NCI-H1105 (cell line): ENCODE measurements at places on chromosomes 12 and 14.

GRCh38 chr12:112121780-112122565, 3.4 kb upstream of the TRAFD1 start:
- DNase-seq = peak; percentile 16

DNA sequence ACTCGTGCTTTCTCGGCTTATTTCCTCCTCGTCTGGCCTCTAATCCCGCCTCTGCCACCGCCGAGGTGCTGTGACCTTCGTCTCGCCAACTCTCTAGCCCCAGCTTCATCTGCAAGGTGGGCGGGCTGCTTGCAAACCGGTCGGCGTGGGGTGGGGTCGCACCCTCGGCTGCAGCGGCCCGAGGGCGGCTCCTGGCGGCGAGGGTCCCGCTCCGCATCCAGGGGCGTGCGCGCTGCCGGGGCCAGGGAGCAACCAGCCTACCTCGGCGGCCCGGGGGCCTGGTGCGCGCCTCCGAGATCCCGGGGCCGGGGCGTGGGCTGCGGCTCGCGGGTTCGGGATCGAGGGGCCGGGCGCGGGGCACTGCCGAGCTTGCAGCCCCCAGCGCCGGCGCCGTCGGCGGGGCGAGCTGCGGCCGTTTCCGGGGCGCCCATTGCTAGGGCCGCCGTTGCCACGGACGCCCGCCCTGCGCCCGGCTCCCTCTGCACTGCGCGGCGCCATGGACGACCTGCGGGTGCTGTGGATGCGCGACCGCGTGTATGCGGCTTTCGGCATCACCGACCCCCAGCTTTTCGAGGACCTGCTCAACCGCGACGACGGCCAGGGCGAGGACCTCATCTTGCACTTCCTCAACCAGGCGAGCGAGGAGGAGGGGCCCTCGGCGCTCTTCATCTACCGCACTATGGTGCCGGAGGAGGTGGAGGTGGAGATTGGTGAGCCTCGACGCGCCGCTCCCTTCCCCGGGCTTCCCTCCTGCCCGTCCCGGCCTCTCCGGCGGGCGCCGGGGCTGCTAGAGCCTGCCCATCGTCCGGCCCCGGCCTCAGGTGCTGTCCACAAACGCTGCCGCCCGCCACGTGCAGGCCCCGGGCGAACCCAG, at the start of gene DNAH10:
Gene DNAH10, plus strand, starts transcription at position 461 of the 874 bp plus-strand sequence. Its CDS starts 36 bp downstream, at position 497.
- peak; percentile 77 for DNase-seq

- no peak for DNase-seq
Observed at GRCh38 chr12:6212086-6212485, 11.9 kb downstream of the CD9 start.

GRCh38 chr12:70467918-70468733, 102.0 kb downstream of the KCNMB4 start:
- DNase-seq = no peak

GRCh38 chr12:109879351-109880042, 844 bp downstream of the GLTP start:
- no peak for DNase-seq

GRCh38 chr14:63893701-63894458, 41.1 kb downstream of the SYNE2 start:
- no peak for DNase-seq

DNA sequence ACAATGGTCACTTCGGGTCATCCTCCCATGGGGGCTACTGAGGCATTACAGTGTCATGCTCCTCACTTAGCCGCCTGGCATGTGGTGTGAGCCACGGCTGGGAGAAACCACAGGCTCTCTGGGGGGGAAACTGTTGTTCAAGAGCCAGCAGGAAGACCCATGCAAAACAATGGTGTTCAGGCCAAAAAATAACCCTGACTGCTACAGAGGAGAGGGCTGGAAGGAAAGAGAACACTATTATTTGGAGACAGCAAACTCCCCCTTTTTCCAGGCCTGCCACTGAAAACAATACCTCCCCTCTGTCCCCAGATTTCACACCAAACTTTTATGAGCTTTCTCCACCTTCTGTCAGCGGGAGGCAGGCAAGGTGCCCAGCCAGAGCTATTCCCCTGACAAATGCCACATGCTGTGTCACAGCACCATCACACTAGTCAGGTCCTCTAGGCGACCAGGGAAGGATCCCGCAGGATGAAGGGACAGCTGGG, 83.7 kb downstream of the CHGA start:
- no peak for DNase-seq

DNA sequence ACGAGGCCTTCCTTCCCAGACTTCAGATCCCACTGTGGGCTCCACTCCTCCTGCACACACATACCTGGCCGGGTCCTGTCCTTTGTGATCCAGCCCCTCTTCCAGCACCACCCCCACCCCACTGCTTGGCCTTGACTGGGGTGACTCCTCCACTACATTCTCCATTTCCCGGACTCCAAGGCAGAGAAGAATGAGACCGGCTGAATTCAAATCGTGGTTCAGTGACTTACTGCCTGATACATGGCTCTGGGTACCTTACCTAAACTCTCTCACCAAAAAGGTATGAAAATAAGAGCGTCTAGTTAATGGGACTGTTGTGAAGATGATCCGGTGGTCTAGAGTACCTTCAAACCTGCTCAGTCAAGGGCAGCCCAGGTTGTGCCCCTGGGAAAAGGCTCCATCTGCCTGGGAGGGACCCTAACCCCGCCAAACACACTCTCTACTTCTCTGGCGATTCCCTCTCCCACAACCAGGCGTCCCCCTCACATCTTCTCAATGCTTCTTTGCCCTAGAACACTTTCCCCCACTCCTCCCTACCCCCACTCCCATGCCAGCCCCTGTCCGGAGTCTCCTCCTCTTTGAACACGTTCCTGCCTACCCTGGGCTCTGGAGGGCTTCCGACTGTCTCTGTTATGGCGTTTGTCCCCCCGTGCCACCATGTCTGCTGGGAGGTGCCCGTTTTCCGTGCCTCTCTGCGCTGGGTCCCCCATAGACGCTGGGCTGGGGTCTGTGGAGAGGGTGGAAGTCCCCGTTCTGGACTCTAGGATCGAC, 1.5 kb upstream of the ZBTB42 start:
- no peak for DNase-seq

DNA sequence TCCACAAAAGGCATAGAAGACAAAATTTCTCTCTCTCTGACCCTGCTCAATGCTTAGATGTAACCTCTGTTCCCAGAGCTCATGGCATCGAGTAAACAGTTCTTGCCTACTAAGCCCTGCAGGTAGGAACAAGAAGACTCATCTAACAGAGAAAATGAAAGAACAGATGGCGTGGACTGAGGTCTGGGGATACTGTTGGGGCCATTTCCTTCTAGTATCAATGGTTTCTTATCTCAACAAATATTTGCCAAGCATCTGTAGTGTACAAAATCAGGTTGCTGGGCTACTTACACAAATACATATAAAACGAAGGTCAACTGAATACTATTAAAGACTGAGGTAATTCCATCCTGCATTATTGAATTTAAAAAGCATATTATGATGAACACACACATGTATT, 93.3 kb downstream of the RIMBP2 start:
- DNase-seq = no peak

- no peak for DNase-seq
Observed at GRCh38 chr14:73058922-73059673, 764 bp downstream of the RBM25 start.

GRCh38 chr14:77012193-77012765, 16.2 kb downstream of the IRF2BPL start:
- no peak for DNase-seq

- DNase-seq = no peak
Observed at GRCh38 chr14:101173698-101174521, 270.4 kb upstream of the RTL1 start.

GRCh38 chr12:4849115-4849541, 60.6 kb upstream of the KCNA1 start:
- DNase-seq = peak; percentile 9

DNA sequence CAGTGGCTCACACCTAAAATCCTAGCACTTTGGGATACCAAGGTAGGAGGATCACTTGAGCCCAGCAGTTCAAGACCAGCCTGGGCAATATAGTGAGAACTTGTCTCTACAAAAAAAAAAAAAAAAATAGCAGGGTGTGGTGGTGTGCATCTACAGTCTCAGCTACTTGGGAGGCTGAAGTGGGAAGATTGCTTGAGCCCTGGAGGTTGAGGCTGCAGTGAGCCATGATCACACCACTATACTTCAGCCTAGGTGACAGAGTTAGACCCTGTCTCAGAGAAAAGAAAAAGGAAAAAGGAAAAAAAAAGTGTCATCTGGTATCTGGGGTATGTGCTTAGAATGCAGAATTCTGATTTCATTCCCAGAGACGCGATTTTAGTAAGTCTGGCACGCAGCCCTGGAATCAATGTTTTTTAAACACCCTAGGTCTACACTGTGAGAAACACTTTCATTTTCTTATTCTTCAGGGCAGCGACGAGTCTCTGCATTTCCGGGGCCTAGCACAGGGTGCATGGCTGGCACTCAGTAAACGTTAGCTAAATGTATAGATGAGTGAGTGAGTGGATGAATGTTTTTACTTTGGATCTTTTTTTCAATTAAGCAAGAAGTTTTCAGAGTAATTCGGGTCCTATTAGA, 243.8 kb upstream of the PWP1 start:
- DNase-seq = no peak
